ENCODE measurements at places on chromosomes 16 and 17.
A peak's percentile ranks its signal among the peaks of the same experiment; 100 is the strongest.

GRCh38 chr17:78736526-78737079, 45.5 kb downstream of the CYTH1 start:
- DNase-seq, result no peak

DNA sequence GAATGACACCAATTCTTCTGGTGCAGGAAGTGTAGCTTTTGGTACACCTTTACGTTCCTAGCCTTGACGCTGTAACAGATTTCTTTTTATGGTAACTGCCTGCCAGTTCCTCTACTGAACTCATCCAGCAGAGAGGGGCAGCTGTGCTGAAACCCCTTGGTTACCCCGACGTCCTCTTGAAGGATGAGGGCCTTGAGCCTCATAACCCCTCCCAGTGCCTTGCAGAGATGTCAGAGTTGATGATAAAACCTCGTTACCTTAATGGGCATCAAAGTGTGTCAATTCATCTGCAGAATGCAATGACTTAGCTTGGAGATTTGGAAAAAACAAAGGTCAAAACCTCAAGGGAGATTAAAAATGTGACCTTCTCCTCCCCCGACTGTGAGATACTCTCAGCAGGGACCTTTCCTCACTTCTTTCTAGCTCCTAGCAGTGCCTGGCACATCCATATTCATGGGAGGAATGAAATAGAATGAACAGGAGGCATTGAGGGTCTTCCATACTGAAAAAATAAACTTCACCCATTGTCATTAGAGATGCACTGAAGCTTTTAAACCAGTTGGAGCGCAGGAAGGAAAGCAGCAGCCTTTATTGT, 69.2 kb downstream of the SDR42E1 start:
- DNase-seq, result no peak

- DNase-seq, result no peak
Observed at GRCh38 chr16:11698271-11698689, 30.0 kb downstream of the SNN start.

- peak; percentile 57 for DNase-seq
Observed at GRCh38 chr17:78822552-78822951, 18.1 kb downstream of the USP36 start.

- no peak for DNase-seq
Observed at GRCh38 chr17:39485555-39485954, 24.3 kb downstream of the CDK12 start.

DNA sequence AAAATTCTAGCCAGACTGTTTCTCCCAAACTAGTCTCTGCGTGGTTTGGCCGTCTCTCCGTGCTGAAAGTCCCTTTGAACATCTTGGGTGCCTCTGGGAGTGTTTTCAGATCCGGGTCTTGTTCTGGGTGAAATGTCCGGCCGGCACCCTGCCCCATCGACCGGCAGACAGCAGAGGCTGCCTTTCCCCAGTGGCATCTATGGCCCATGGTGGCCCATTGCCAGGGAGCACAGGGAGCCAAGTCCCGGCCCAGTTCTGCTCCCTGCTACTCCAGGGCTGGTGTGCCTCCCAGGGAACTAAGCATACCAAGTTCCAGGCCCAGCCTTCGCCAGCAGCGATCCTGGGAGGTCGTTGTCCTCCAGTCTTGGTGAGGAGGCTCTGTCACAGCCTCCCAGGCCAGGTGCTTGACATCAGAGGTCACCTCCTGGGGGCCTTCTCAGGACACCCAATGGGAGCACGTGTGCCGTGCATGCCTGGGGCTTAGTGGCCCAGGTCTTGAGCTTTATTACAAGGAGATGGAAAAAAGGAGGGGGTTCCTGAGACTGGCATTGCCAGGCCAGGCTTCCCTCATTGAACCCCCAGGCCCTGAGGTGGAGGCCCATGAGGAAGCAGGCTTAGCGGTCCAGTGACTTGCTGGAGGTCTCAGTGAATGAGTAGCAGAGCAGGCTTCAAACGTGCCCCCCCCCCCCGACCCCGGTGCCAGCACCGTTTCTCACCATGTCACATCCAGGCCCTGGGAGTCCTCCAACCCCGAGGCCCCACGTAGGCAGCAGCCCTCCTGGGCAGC, 54.0 kb downstream of the PGS1 start:
- DNase-seq, result peak; percentile 84

DNA sequence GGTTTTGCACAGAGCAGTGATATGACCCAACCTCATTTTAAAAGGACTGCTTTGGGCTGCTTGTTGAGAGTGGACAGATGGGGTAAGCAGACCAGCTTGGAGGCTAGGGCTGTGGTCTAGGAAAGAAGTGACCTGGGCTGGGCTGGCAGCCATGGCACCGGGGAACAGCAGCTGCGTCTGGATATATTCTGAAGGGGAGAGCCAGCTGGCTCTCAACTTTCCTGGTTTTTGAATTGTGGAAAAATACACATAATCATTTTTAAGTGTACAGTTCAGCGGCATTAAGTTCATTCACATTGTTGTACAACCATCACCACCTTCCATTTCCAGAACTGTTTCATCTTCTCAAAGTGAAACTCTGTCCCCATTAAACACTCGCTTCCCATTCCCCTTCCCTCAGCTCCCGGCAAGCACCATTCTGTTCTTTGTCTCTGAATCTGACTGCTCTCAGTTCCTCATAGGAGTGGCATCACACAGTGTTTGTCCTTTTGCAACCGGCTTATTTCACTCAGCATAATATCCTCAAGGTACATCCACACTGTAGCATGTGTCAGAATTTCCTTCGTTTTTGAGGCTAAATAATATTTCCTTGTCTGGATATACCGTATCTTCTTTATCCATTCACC, 113.2 kb downstream of the SPECC1 start:
- no peak for DNase-seq

GRCh38 chr17:5078106-5079028, at the start of gene ZFP3:
TSS of gene ZFP3 (plus strand) at chr17:5078467. CDS start at chr17:5091505, 13,038 bp downstream.
- peak; percentile 82 for DNase-seq

DNA sequence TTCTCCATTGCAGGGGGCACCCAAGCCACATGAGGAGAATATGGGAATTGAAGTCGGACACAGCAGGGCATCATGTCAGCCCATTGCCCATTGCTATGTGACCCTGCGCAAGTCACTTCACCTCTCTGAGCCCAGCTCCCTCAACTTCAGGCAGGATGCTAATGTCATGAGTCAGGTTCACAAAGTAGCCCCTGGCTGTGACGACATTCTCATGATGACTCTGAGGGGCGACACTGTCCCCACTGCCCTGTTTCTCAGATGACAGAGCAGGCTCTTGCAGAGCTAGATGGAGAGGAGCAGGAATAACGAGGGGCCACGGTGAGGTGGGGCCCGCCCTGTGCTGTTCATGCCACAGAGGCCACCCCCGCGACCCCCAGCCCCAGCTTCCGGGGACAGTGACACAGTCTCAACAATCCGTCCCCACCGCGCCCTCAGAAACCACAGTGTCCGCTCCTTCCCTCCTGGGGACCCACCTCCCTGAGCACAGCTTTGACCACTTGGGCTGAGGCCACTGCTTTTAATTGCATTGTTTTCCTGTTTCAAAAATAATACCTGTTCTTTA, 13.2 kb upstream of the ZNF469 start:
- no peak for DNase-seq

- DNase-seq, result no peak
Observed at GRCh38 chr16:61289141-61289540, 747.1 kb downstream of the CDH8 start.

- peak; percentile 40 for DNase-seq
Observed at GRCh38 chr17:8785547-8786413, 13.4 kb downstream of the MFSD6L start.

DNA sequence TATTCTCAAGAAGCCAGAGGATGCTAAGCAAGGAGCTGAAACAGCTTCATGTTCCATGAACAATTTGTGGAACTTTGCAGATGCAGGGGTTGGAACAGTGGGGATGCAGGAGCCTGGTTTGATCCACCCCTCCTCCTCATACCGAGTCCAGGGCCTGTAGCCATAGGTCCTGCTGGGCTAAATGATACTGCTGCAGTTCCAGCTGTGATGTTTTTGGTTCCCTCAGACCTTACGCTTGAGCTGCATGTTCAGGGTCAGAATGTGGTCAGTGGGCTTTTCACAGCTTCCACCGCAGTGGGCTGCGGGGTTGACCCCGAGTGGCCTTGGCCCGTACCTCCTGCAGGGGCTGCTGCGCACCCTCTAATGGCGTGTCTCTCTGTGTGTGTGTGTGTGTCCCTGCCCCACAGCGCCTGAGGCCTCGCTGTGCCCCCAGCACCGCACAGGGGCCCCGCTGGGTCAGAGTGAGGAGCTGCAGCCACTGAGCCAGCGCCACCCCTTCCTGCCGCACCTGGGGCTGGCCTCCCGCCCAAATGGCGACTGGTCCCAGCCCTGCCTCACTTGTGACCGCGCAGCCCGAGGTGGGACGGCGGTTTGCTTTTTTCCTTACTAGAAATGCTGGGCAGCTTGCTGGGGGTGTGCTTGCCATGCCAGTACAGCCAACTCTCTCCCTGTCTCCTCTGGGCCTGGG, 48.2 kb downstream of the EPN2 start:
- no peak for DNase-seq

GRCh38 chr17:39867084-39867879, 720 bp upstream of the ZPBP2 start:
- DNase-seq, result no peak

GRCh38 chr17:42276609-42277341, 584 bp upstream of the STAT5B start:
- no peak for DNase-seq

- no peak for DNase-seq
Observed at GRCh38 chr17:61645920-61646319, 54.9 kb upstream of the NACA2 start.

GRCh38 chr17:44014437-44015172, at the start of gene TMEM101:
TSS of gene TMEM101 (minus strand) at chr17:44014963. CDS start at chr17:44014952, 11 bp downstream.
- peak; percentile 91 for DNase-seq

DNA sequence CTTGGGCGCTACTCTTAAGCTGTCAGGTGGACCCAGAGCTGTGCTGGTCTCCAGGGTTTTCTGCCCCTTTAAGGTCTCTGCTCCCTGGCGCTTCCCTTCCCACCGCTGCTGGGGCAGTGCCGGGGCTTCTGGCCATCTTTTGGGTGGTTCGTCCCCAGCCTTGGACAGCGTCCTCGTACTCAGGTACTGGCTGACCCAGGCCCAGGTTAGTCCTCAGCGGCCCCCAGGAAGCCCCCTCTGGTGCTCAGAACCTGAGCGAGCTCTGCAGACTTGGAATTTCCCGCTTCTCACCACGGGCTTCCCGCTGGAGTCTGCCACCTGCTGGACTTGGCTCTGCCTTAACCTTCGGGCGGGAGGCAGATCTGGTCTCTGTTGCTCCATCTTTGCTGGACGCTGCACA, 94.1 kb upstream of the ZNF750 start:
- DNase-seq, result no peak

Measured in hippocampal formation (tissue), 2 donors.